ENCODE measurements at places on chromosomes 5 and 9.

DNA sequence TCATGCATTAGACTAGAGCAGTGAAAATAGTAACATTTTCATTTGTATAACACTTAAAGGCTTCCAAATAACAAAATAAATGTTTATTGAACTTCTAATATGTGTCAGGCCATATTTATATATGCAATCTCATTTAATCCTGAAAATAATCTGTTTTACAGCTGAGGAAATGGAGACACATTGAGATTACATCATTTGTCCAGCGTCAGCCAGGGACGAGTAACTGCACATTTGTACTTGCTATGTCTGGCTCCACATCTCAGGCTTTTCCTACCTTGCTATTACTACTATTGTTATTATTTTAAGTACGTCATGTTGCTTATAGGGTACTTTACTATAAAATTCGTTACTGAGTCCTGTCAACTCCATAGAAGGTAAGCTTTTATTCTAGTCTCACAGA is 3.8 kb upstream of the C9 start:
- no peak for DNase-seq

GRCh38 chr5:42429694-42430093 is 6.5 kb downstream of the GHR start:
- DNase-seq = no peak

GRCh38 chr5:84085387-84086041 is 299.2 kb downstream of the EDIL3 start:
- no peak for DNase-seq

- no peak for DNase-seq
These were observed 474.2 kb downstream of the EFNA5 start for GRCh38 chr5:107196500-107197059.

- DNase-seq = no peak
These were observed 1.2 kb downstream of the UHRF2 start for GRCh38 chr9:6414247-6414641.

DNA sequence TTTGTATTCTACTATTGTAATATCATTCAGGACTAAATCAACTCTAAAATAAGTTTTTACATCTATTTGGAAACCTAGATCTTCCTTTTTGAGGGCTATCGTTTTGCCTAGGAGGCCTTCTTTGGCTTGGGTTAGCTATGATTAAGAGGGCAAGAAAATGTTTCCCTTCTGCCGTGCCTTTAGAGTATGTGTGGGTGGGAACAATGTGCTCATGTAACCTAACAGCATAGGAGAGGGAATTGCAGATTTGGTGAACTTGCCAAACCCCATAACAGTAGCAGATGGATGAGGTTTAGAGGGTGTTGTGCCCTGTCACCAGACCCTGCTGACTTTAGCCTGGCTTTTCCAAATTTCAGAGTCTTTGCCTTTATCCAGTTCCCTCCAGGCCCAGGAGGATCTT is 339.0 kb downstream of the ADGRV1 start:
- no peak for DNase-seq

- DNase-seq = no peak
These were observed 82.4 kb upstream of the ADRA1B start for GRCh38 chr5:159833846-159834245.

- no peak for DNase-seq
These were observed 112.3 kb upstream of the SMIM23 start for GRCh38 chr5:171673328-171673727.

All from CD4-positive, alpha-beta T cell treated with Interleukin-1 beta for 1 hour (primary cell).